ENCODE measurements at places on chromosomes 12 and 14. TPM values are rescaled to one million over a fixed set of nuclear protein-coding genes. Genes with fewer than 3 reads are reported as not detected.

- no peak for DNase-seq
These were observed 56.2 kb downstream of the LRFN5 start for GRCh38 chr14:41662780-41663472.

DNA sequence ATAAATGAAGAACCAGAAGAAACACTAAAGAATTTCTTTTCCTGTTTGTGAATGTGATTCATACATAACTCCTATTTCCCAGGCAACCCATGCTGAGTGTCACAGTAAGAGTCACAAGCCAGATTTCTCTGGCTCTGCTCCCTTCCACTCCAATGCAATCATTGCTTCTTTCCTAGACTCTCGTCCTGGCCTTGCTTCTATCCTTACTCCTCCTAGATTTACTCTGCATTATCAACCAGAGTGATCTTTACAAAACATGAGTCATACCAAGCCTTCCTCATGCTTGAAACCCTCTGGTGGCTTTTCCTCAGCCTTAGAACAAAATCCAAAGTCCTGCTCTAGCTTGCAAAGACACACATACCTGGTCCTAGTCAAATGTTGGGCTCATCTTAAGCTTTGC lies 13.3 kb downstream of the IL22 start:
- DNase-seq, result peak; percentile 57

- DNase-seq, result no peak
These were observed 48.5 kb downstream of the PITPNM2 start for GRCh38 chr12:123102366-123102765.

TAS2R30 gene
- total RNA-seq, result 0.32 TPM

TFCP2 gene
- total RNA-seq, result 7.6 TPM

DCN gene
- total RNA-seq, result 478 TPM

RNASE7 gene
- total RNA-seq, result not detected

PTPRB gene
- 0.40 TPM for total RNA-seq
